Glutamatergic neuron (in vitro differentiated cells): ENCODE measurements at places on chromosomes 16 and 17.

GRCh38 chr16:66265556-66266141 lies 100.8 kb upstream of the CDH5 start:
- no peak for DNase-seq

GRCh38 chr16:59707436-59708226 lies 973.5 kb upstream of the GOT2 start:
- no peak for DNase-seq

GRCh38 chr17:79443026-79443425 lies 167.8 kb downstream of the RBFOX3 start:
- DNase-seq = no peak

GRCh38 chr17:65290056-65290455 lies 152.9 kb downstream of the RGS9 start:
- no peak for DNase-seq

- no peak for DNase-seq
These were observed 56.8 kb upstream of the ARL4D start for GRCh38 chr17:43341715-43342588.

GRCh38 chr17:29572691-29573557 lies 4.4 kb downstream of the TP53I13 start:
- peak; percentile 86 for DNase-seq

DNA sequence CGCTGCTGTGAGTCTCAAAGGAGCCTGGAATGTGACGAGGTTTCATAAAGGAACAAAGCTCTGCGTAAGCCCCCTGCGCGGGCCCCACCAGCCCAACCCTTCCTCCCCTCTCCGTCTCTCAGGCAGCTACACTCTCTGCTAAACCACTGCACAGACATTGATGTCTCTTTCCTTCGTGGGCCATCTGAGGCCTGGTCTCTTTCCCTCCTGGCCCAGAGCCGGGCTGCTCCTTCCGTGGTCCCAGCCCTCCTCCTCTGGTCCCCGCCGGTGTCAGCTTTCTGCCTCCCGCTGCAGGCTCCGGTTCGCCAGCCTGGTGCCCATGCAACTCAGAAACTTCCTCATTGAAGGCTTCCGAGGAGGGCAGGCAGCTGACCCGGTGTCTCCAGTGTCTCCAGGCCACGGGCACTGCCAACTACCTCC lies 7.4 kb downstream of the SCARF1 start:
- no peak for DNase-seq

GRCh38 chr17:81870131-81870980 lies 781 bp downstream of the ARHGDIA start:
- DNase-seq = no peak

- no peak for DNase-seq
These were observed 30.7 kb downstream of the CEP95 start for GRCh38 chr17:64537488-64537887.

DNA sequence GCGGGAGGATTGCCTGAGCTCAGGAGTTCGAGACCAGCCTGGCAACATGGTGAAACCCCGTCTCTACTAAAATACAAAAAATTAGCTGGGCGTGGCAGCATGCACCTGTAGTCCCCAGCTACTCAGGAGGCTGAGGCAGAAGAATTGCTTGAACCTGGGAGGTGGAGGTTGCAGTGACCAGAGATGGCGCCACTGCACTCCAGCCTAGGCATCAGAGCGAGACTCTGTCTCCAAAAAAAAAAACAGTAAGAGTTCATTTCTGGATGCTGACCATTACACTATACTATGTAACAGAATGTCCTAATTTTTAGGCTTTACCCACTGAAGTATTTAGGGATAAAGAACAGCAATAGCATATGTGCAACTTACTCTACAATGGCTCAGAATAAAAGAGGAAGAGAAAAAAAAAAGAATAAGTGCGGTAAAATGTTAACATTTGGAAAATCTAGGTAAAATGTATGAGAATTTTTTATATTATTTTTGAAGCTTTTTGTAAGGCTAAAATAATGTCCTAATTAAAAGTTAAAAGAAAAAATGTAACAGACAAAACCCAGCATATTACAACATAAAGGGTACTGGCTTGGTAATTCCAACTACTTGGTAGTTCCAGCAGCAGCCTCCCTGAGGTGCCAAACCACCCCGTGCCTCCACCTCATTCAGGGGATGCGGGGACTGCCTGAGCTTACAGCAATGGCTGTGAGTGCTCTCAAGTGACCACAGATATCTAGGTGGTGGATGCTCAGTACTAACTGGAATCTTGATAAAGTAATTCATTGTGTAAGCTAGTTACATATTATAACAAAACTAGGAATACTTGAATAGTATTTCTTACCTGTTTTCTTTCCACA lies 10.9 kb downstream of the COPS3 start:
- no peak for DNase-seq

- DNase-seq = no peak
These were observed 12.1 kb downstream of the CCDC42 start for GRCh38 chr17:8732406-8733085.

- DNase-seq = peak; percentile 79
These were observed at the start of gene ADGRG1 for GRCh38 chr16:57628008-57628781. TSS of gene ADGRG1 (plus strand) at chr16:57628630. CDS start at chr16:57650288, 21,658 bp downstream.

DNA sequence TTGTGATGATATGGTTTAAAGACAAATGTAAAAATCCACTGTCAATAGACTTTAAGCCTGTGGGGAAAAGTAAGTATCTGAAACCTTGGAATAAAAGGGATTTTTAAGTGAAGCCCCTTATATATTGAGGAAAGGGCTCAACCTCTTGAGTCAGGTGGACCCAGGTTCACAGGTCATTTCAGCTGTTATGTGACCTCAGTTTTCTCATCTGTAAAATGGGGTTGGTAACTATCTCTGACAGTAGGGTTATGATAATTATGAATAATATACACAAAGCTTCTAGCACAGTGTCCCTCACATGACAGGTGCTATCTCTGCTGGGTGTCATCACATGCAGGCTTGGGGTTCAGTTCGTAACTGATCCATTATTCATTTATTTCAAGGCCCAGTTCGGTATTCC lies 57.0 kb downstream of the USP10 start:
- no peak for DNase-seq

DNA sequence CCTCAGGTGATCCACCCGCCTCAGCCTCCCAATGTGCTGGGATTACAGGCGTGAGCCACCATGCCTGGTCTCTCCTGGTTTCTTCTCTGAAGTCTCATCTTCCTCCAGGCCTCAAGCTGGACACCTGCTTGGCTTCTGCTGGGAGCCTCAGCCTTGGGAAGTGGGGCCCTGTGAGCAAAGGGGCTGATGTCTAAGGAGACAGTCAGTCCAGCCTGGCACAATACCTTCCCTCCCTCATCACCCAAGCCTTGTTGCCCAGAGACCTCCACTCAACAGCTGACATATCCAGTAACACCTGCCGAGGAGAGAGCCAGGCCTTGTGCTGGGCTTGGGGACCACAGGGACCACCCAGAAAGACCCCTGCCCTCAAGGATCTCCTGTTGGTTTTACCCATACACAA lies 251.6 kb downstream of the GSG1L start:
- no peak for DNase-seq

- no peak for DNase-seq
These were observed 166.5 kb downstream of the AXIN2 start for GRCh38 chr17:65394811-65395472.

- DNase-seq = no peak
These were observed 46.3 kb downstream of the MRC2 start for GRCh38 chr17:62673614-62674362.

GRCh38 chr17:21482189-21482865 lies 106.2 kb downstream of the KCNJ12 start:
- no peak for DNase-seq

GRCh38 chr17:17498606-17499301 lies 2.6 kb upstream of the RASD1 start:
- DNase-seq = no peak

DNA sequence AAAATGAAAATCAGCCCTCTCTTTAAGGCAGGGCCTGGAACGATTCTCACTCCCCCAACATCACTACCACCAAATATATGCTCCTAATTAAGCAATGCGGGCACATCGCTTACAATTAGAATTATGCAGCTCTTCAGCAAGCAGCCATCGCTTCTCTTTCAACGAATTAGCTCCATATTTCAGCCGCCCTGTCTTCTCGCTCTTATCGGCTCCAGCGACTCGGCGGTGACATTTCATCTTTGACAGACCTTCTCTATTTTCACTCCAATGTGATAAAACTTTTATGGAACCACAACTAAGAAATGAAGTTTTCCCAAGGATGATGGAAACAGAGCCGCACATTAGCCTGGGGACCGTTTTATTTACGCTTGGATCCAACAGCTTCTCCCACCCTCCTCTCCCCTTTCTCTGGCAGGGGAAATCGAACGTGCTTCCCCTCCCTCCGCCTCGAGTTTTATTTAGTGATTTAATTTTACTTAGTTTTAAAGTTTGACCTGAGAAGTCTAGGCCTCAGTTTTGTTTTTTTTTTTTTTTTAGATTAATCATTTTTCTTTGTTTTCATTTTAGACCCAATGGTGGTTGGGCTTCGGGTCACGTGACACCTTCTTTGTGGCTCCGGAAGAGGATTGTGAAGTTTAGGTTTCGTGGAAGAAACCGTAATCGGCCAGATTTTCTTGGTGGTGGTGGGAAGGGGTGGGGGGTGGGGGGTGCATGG lies 3.1 kb upstream of the HOXB2 start:
- DNase-seq = no peak

- no peak for DNase-seq
These were observed at the start of gene CENPX for GRCh38 chr17:82022310-82022980. TSS of gene CENPX (minus strand) at chr17:82022878. CDS start at chr17:82022861, 17 bp downstream.

DNA sequence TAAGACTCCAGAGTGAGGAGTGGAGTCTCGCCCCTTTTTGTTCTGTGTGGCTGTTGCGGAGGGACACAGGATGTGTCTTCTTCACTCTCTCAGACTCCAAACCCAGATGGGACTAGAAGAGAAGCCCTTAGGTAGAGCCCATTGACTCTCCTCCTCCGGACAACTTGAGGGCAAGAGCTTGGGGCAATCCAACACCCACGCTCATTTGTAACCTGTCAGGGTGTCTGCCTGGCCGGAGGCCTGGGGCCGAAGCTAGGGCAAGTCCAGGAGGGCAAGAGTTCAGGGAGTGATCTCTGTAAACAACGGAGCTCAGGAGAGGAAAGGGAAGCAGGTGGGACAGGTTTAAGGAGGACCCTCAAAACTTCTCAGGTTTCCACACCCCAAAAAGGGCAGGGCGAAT lies 1.4 kb upstream of the HOXB1 start:
- no peak for DNase-seq

- no peak for DNase-seq
These were observed 10.5 kb downstream of the PER1 start for GRCh38 chr17:8141741-8142140.

DNA sequence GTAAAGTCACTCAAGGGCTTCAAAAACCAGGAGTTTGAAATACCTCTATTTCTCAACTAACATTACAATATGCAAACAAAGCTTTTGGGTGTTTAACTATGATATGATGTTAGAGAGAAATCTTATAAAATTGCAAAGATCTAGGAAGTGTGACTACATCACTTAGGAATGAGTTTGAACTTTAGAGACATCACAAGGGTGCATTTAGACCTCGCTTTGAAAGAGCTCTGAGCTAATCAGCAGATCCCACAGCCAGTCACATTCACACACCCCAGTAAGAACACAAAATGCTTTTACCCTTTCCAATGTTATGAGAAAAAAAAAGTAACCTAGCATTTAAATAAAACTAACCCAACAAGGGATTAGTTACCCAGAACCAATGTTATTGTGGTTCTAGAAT lies 45.2 kb downstream of the HYDIN start:
- no peak for DNase-seq

- DNase-seq = no peak
These were observed 162.6 kb downstream of the SALL1 start for GRCh38 chr16:50988441-50988840.

DNA sequence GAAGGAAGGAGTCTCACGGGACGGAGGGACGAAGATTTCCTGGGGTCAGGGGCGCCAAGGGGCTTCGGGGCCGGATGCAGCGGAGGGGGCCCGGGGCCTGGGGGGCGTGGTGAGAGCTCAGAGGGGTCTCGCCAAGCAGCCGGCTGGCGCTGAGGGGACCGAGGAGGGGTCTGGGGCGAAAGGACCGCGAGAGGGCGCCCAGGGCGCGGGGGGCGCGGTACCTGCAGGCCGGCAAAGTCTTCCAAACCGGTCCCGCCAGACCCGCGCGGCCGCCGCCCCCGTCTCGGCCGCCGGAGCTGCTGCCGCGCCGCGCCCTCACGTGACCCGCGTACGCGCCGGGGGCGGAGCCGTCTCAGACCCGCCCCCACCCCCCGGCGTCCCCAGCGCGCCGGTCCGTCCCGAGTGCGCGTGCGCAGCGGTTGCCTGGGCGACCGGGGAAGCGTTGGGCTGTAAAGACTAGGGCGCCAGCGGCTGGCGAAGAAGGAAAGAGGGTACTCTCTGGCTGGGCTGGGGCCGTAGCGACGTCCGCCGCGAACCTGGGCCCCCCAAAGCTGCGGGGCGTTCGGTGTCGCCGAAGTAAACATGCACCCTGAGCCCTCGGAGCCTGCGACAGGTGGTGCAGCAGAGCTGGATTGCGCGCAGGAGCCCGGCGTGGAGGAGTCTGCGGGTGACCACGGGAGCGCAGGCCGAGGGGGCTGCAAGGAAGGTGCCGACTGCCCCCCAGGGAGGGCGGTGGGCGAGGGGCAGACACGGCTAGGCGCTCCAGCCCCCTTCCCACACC lies at the start of the genes DNAAF1 and HSDL1:
Gene DNAAF1, plus strand, starts transcription at position 450 of the 781 bp plus-strand sequence. Its CDS starts 133 bp downstream, at position 583.
Gene HSDL1, minus strand, starts transcription at position 319 of the 781 bp plus-strand sequence. CDS start 13,856 bp downstream, outside the sequence.
- peak; percentile 97 for DNase-seq

- no peak for DNase-seq
These were observed at the start of gene ACAP1 for GRCh38 chr17:7336240-7337175. TSS of gene ACAP1 (plus strand) at chr17:7336529. CDS start at chr17:7336735, 206 bp downstream.

DNA sequence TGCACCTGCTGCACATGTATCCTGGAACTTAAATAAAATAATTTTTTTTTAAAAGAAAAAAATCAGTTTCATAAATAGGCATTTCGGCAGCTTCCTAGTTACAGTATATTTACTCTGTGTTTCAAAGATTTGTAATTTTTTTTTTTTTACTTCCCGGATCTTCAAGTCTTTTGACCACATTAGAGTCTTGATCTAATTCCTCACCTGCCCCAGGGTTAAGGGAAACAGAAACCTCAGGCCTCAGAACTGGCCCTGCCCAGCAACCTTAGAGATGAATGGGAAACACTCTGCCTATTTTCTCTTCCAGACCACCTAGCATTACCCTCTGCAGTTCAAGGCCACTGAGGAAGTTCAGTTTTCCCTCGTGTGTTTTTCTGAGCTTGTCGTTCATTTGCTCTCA lies 304.0 kb downstream of the MAF start:
- no peak for DNase-seq
